ENCODE measurements at places on chromosomes 2 and 18. TPM values are rescaled to one million over a fixed set of nuclear protein-coding genes. Genes with fewer than 3 reads are reported as not detected.

The DDX1 gene
- 156 TPM for total RNA-seq

The DAW1 gene
- 0.19 TPM for total RNA-seq

The TMEM150A gene
- total RNA-seq = 10.1 TPM

The SRD5A2 gene
- total RNA-seq = not detected

The CYS1 gene
- total RNA-seq = 3.3 TPM

The SERPINB11 gene
- not detected for total RNA-seq

The RIT2 gene
- not detected for total RNA-seq

The CACNB4 gene
- total RNA-seq = 0.25 TPM

The GPR45 gene
- total RNA-seq = not detected

The SLC9A4 gene
- total RNA-seq = not detected

The BUB1 gene
- 0.66 TPM for total RNA-seq

The KIF1A gene
- total RNA-seq = 2.0 TPM

- DNase-seq = no peak
These were observed 5.7 kb upstream of the RTKN start for GRCh38 chr2:74447230-74447999.

DNA sequence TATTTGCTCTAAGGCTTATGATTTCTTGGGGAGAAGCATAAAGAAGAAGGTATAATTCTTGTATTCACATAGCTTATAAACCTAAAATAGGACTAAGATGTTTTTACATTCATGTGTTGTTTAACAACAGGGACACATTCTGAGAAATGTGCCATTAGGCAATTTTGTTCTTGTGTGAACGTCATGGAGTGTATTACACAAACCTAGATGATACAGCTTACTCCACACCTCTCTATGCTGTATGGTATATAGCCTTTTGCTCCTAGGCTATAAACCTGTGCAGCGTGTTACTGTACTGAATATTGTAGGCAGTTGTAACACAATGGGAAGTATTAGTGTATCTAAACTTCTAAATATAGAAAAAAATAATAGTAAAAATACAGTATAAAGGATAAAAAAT is 92.1 kb downstream of the PHLPP1 start:
- no peak for DNase-seq

- no peak for DNase-seq
These were observed 147.2 kb upstream of the FAM98A start for GRCh38 chr2:33746208-33746800.

DNA sequence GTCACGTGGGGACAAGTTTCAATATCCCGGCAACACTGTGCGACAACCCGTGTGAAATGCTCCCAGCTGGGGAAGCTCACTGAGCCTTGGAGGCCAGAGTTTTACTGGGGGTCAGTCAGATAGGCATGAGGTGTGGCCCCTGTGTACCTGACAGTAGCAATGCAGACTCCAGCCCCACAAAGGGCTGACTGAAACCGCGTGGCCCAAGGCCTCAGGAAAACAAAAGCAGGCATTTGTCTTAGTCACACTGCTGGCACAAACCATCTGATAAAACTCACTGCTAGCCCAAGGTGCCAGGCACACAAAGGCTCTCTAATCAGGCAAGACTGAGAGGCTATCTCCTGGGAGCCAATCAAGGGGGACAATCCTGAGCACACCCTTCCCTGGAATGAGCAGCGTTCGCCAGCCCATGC is 786.6 kb upstream of the RAB6C start:
- no peak for DNase-seq

DNA sequence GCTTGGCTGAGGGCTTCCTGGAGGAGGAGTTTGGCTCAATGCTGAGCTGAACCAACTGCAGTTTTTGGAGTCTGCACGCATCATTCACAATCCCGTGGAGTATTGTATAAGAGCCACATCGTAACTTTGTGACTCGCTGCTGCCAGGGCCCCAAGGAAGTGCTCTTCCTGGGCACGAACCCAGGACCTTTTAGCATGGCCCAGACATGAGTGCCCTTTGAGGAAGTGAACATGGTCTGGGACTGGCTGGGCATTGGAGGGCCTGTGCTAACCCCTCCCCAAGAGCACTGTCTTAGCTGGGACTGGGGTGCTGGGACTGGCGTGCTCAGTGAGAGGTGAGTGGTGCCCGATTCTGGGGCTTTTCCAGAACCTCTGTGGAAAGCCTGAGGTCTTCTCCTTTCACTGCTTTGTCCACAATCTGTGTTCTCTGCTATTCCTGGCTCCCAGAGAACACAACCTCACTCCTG is 88.6 kb downstream of the LIPG start:
- DNase-seq = no peak

DNA sequence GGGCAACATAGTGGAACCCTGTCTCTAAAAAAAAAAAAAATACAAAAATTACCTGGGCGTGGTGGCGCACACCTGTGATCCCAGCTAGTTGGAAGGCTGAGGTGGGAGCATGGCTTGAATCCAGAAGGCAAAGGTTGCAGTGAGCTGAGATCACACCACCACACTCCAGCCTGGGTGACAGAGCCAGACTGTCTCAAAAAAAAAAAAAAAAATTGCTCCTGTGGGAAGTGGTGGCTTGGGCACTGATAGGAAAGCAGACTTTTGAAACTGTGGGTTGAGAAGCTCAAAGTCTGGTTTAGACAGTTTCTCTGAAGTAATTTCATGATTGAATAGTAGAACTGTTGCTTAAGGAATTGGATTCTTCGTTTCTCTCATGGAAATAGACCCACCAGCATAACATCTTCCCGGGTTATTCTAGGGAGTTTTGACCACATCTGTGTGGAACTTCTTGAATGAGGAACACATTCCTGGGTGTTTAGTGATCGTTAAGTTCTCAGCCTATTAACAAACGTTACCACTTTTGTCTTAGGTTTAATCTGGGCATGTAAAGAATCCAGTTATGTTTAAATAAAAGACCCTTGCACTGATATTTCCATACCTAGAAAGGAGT is 33.5 kb downstream of the GRHL1 start:
- no peak for DNase-seq

GRCh38 chr18:48991676-48992075 is 40.9 kb upstream of the SMAD7 start:
- no peak for DNase-seq

- DNase-seq = no peak
These were observed 1143.4 kb downstream of the CNTNAP5 start for GRCh38 chr2:125168442-125168841.

DNA sequence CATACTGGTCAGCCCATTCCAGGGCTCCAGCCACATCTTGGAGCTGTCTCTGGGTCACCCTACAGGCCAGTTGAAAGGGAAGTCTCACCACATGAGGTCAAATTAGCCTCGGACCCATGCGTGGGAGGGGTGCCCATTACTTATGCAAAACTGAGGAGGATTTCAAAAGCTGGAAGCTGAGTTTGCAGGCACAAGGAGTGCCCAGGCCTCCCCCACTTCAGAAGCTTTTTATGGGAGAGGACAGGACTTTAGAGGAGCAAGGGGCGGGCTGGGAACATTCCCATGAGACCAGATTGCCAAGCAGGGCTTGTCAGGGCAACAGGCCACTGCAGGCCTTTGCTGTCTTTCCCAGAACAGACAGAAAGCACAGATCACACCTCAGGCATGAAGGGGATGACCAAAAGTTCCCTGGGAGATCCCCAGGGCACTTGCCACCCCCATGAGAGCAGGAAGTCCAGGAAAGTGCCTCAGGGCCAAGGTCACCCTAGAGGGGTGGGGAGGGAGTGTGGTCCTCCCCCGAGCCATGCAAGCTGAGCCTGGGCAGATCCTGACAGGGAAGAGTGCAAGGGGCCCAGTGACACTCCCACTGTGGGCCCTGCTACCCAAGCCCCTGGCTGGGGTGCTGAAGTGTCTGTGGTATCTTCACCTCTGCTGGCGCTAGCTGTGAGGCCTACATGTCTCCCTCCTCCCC is 267.7 kb downstream of the BCL11A start:
- no peak for DNase-seq

- DNase-seq = no peak
These were observed 677.7 kb upstream of the CDH7 start for GRCh38 chr18:65073060-65073550.

DNA sequence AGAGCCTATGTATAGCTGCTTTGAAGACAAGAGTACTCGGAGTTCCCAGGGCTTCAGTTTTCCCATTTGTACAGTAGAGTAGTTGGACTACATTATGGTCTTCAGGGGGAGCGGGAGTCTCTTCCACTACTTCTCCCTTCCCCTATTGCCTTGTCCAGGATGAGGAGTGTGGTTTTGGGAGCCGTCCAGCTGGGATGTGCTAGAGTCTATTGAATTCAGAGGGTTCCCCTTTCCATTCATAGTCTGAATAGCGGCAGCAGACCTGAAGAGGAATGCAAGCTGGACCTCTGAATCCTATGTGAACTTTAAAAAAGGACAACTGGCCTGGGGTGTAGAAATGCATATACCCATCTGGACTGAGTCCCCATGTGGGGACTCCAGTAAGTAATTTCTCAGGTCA is 43.5 kb upstream of the EPG5 start:
- DNase-seq = no peak

DNA sequence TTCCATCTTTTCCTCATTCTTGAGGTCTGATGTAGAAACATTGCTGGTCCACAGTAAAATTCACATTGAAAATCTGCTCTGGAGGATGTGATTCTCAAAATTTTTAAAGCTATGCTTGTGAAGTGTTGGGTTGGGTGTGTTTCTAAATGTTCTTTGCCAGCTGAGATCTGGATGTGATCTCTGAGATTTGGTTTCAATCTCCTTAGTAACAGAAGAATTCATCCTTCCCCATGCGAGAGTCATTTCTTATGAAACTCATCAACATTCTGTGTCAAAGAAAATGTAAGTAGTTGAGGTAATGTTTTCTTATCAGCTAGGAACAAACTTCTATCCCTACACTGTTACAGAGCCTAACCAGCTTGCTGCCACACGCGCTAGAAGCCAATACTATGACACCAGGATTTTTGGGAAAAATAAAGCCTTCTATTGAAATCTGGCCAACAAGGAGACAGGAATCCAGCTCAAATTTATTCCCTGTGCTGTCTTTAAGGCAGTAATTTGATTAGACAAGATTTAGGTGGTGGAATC is 134.9 kb downstream of the PTH2R start:
- DNase-seq = no peak

GRCh38 chr2:68692511-68692910 is 42.1 kb upstream of the ARHGAP25 start:
- DNase-seq = no peak

GRCh38 chr2:8558096-8558495 is 123.8 kb upstream of the ID2 start:
- DNase-seq = peak; percentile 7

- DNase-seq = no peak
These were observed 13.3 kb upstream of the GALM start for GRCh38 chr2:38652431-38653273.

GRCh38 chr2:7982054-7982453 is 699.8 kb upstream of the ID2 start:
- no peak for DNase-seq
